EH (cell line): ENCODE measurements at places on chromosomes 4 and X.

GRCh38 chrX:137313627-137314026 is 252.3 kb upstream of the ZIC3 start:
- no peak for DNase-seq

GRCh38 chr4:142697320-142697719 is 148.8 kb downstream of the INPP4B start:
- DNase-seq: no peak

DNA sequence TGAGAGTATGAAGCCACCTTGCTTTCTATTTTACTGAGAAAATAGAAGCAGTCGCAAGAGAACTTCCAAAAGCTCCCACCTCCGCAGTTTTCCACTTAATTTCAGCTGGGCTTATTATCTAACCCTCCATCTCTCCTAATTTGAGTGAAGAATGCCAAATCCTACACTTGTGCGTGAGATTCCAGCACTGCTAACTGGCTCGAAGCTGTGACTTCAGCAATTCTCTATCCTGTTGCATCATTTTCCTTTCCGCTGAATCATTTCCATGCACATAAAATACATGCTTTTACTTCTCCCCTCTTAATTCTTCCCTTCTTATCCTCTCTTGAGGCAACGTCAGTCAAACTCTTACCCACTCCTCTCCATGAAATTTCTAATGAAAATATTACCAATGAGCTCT is 189.5 kb downstream of the GASK1B start:
- DNase-seq: peak; percentile 11

DNA sequence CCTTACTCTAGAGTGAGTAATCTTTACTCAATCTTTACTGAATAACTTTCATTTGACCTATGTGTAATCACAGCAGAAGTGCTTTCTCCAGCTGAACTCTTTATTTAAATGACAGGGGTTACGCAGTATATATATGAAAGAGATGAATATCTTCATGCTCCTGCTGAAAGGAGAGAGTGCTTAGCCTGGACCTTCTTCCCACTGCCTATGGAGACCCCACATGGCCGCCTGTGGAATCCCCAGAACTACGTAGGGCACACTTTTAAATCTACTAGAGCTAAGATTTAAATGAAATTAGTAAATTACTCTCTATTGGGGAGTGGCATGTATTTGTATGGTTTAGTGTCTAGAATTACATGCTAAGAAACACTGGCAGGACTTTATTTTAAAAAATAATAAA is 391.2 kb downstream of the ANKRD50 start:
- DNase-seq: no peak

DNA sequence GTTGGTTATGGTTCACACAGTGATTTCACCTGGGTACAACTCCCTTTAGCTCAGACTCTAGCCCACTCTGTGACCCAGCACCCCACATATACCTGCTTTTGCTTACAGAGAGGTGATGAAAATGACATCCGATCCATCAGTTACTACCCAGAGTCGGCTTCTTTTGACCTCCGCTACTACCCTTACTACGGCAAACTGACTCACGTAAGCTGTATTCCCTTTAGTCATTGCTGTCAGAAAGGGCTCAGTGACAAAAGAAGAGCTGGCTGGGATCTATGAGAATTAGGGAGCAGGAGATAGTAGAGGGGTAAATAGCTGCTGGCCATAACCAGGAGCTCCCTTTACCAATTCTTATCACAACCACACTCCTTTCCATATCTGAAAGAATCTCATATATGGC is 16.7 kb downstream of the ATP1B4 start:
- no peak for DNase-seq

- DNase-seq: no peak
These were observed 43.1 kb upstream of the PRR27 start for GRCh38 chr4:70110917-70111316.

- DNase-seq: peak; percentile 47
These were observed 109.3 kb upstream of the DGKK start for GRCh38 chrX:50579955-50580354.

DNA sequence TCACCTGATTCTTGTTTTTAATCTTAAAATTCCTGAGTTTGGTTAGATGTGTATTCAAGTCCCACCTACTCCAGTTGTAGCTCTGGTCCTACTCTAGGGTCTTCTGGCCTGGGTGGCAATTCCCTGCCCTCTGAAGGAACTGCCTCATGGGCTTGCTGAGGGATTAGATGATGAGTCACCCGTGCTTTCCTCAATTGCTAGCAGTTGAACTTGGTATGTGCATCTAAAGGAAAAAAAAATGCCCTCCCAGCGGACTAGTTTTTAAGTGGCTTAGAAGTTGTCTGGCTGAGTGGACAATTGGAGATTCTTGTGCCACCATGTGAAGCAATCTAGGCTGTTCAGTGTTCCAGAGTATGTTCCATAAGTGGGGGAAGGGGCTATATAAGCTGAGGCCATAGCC is 127.0 kb downstream of the CCNG2 start:
- peak; percentile 14 for DNase-seq

- DNase-seq: no peak
These were observed 71.1 kb downstream of the CCSER1 start for GRCh38 chr4:90198086-90198847.

DNA sequence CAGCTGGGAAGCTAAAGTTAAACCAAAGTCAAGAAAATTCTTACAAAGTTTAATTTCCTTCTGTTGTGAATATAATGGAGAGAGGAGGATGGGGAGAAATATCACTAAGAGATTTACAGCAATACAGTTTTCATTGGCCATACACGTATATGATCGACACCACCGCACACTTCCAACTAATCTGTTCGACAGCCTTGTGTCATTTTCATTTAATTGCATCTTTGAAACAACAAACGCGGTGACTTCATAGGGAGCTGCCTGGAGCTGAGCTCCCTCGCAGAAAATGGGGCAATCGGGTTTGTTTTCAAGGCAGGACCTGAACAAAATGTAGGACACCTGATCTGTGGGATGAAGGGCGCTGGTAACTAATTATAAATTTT is 1.3 kb downstream of the PTPN13 start:
- no peak for DNase-seq
